Panc1 (cell line): ENCODE measurements at places on chromosomes 12 and 14.

- no peak for DNase-seq
Measured at GRCh38 chr12:96907671-96908422, 790 bp downstream of the NEDD1 start.

DNA sequence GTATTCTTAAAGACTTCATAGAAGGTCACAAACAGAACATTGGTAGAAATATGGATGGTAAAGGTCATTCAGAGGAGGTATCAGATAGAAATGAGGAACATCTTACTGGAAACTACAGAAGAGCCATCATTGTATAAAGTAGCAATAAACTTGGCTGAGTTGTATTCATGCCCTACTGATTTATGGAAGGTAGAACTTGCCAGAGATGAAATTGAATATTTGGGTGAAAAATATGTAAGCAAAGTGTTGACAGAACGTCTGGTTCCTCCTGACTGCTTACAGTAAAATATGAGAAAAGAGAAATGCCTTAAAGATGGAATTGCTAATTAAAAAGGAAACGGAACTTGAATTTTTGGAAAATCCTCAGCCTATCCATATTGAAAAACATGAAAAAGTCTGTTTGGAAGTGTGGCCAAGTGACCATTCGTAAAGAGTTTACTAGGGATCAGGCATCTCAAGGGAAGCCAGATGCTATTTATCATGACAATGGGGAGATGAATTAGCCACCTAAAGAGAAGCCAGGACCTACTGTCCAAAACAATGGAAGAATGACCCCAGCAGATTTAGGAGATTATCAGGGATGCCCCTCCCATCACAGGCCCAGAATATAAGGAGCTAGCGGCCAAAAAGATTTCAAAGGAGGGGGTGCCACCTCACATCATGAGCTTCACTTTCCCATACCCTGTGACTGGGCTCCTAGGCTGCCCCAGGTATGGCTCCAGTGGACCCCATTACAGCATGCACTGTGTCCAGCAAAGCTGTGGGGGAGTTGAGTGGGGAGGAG, 189.3 kb downstream of the ITPR2 start:
- no peak for DNase-seq

DNA sequence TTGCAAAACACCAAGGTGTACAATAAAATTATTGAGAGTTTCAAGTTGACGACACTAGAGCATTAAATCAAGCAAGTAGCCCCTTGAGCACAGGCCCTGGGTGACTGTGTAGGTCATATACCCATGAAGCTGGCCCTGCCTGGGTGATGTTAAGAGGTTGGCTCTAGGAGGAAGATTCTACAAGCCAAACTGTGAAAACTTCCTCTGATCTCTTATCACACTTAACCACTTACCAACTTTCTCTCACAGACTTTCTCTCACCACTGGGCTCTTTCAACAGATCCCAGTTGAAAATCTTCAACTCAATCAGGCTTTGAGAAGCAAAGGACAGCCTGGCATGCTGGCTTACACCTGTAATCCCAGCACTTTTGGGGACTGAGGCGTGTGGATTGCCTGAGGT, 186.9 kb upstream of the BTG1 start:
- no peak for DNase-seq

- DNase-seq = no peak
Measured at GRCh38 chr12:15469356-15469755, 147.0 kb downstream of the PTPRO start.

GRCh38 chr12:21456291-21456780, 18.9 kb downstream of the PYROXD1 start:
- DNase-seq = no peak

- DNase-seq = no peak
Measured at GRCh38 chr14:90287791-90288190, 31.4 kb downstream of the PSMC1 start.

DNA sequence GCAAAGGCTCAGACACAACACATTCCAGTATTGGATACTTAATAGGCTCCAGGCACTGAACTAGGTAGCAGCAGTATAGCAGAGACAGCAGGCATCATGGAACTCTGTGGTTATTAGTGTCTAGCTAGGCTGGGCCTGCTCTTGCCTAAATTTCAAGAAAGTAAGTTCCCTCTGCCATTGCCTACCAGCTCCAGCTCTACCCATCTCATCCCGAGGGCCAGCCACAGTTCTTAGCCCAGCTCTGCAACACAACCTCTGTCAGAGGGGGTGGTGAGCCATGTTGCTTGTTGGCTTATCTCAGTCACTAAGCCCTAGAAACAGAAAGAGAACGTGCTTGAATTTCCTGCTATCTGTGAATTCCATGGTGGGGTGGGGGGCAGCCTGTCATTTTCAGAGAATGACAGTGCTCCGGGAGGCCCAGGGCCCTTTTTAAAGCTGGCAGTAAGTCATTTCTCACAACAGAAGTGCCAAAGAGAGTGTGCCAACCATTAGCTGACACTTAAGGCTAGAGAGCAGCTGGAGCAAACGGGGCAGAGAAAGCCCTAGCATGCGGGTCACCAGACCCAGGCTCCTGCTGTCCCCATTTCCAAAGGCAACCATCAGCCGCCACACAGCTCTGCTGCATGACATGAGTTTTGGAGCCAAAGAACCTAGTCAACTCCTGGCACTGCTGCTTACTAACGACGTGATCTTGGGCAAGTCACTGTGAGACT, 105.9 kb downstream of the PRMT8 start:
- DNase-seq = no peak

DNA sequence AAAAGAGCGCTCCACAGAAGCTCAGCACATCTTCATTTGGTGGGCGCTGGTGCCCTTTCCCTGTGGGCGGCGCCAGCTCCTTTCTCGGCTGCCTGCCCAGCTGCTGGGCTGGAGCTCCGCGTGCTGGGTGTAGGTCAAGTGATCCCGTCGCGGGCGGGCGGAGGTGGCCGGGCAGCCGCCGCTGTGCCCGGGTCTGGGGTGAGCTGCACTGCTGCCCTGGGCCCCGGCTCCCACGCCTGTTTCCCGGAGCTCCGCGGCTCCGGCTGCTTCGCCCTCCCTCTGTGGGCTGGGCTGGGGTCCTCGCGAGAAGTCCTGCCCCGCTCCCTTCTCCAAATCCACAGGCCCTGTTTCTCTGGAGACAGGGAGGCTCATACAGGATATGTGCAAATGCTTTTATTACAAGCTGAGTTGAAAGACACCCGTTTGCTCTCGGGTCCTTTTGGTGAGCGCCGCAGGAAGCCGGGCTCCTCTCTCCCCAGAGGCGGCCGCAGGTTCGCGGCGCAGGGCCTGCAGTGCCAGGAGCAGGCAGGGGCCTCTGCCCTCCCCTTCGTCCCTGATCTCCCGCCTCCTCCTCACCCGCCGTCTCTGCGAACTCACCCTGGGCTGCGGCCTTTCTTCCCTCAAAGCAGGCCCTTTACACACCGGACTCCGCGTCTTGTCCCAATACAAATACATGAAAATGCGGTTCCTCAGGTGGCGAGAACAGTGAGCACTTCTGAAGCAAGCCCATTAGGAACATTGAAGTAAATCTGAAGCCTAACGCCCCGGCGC, 67.8 kb upstream of the CAPRIN2 start:
- DNase-seq = no peak

- no peak for DNase-seq
Measured at GRCh38 chr12:130971925-130972585, 18.3 kb downstream of the ADGRD1 start.

- DNase-seq = no peak
Measured at GRCh38 chr12:13326076-13326475, 129.6 kb downstream of the EMP1 start.

DNA sequence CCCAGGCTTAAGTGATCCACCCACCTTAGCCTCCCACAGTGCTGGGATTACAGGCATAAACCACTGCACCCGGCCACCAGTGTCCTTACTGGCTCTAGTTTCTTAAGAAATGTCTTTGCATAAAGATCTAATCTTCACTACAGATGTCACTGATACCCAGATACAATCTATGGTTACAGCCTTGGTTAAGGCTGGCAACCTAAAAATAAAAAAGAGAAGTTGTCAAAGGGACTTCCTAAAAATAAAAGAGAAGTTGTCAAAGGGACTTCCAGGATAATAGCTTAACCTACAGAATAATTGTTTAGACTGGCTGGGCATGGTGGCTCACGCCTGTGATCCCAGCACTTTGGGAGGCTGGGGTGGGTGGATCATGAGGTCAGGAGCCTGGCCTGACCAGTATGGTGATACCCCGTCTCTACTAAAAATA, 27.6 kb downstream of the ETFBKMT start:
- DNase-seq = no peak

GRCh38 chr14:103097994-103098957, 3.8 kb downstream of the EXOC3L4 start:
- DNase-seq = no peak

GRCh38 chr14:44820230-44820964, 141.3 kb downstream of the KLHL28 start:
- DNase-seq = no peak

GRCh38 chr14:63910583-63911363, 58.0 kb downstream of the SYNE2 start:
- no peak for DNase-seq

- no peak for DNase-seq
Measured at GRCh38 chr14:42687421-42687820, 1080.7 kb downstream of the LRFN5 start.

DNA sequence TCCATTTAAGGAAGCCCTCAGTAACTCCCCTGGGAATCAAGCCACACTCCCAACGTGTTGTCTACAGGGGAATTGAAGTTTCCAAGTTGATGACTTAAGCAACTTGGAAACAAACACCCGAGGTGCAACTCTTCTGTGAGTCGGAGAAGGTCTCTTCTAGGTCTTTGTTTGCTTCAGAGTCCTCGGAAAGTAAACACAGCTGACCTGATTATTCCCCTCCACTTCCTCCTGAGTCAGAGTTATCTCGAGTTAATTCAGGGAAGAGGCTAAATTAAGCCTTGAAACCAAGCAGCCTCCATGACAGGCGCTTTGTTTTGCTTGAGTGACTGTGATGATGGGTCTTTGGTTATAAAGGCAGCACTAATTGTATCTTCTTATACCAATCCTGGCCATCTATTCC, 41.8 kb downstream of the TUNAR start:
- no peak for DNase-seq

- no peak for DNase-seq
Measured at GRCh38 chr14:93047157-93047556, 68.6 kb downstream of the ITPK1 start.

DNA sequence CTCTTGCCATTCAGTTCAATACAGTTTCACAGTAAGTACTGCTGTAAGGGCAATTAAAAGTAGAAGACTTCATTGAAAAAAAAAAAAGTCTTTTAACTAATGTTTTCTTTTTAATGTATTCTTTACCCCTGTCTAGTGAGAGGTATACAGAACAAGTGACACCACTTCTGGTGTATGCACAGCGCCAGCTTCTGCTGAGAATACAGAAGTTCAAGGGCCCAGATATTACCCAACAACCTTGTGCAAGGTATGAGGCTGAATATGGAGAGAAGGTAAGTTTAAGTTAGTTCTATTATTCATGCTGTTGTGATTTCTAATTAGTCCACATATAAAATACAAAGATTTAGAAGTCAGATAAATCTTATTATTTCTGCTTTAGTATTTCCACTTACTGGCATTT, 168.7 kb downstream of the CFAP54 start:
- no peak for DNase-seq

- DNase-seq = no peak
Measured at GRCh38 chr12:55034218-55034617, 14.4 kb downstream of the NEUROD4 start.

- no peak for DNase-seq
Measured at GRCh38 chr12:124631681-124632256, 64.4 kb upstream of the NCOR2 start.

- DNase-seq = no peak
Measured at GRCh38 chr14:47744155-47744554, 68.8 kb upstream of the MDGA2 start.

GRCh38 chr12:10182354-10183049, 3.7 kb downstream of the TMEM52B start:
- DNase-seq = no peak

GRCh38 chr12:10505620-10506019, at the start of gene EIF2S3B:
TSS of gene EIF2S3B (plus strand) at chr12:10505890. CDS start at chr12:10505903, 13 bp downstream.
- no peak for DNase-seq

DNA sequence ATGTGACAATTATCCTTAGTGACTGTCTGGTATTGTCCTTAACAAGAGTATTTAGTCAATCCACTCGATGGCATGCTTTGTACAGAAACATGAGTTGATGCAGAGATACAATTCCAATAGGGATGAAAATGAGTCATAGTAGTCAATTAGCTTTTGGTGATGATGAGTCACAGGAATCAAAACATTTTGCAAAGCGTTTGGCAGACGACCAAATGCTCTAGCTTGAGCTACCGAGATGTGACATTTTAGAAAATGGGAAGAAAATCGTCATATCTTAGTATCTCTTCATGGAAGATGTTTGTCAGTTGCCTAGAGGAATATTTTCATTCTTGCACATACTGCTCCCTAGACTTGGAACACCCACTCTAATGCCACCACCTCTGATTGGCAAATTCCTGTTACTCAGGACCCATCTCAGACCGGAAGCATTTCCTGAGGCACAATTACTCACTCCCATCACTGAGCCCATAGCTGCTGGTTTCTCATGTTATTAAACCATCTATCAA, 95.0 kb downstream of the LMNTD1 start:
- peak; percentile 94 for DNase-seq
